ENCODE measurements at places on chromosomes 3 and 15. TPM values are rescaled to one million over a fixed set of nuclear protein-coding genes. Genes with fewer than 3 reads are reported as not detected.

The NUSAP1 gene
- polyA plus RNA-seq: 29.6 TPM

DNA sequence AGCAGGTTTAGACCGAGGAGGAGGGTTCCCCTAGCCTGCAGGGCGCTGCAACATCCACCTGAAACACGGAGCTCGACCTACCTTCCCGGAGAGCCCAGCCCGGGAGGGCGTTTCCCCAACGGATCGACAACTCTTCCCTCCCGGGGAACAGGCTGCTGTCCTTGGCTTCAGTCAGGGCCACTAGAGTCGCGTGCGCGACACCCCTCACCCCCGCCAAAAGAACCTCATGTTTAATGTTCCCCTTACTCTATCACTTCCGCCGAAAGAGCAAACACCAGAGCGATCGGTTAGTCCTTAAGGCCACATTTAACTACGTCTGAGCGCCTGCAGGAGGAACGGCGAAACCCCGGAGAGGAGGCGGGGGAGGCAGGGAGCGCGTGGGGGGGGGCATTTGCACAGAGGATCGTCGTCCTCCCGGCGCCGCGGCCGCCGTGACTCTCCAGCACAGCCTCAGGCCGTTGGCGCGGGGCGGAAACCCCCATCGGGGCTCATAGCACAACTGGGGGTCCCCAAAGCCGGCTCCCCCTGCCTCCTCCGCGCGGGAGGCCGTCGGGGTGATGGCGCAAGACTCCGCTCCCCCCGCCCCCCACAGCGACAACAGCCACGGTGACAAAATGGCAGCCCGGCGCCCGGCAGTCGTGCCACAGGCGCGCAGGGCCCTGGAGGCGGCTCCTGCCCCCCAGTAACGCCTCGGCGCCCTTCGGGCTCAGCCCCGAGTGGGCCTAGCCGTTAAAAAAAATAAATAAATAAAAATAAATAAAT, 3.2 kb downstream of the ANP32A start:
- no peak for DNase-seq

The DUOXA2 gene
- not detected for polyA plus RNA-seq

The HCLS1 gene
- polyA plus RNA-seq: 6.3 TPM

The RTP3 gene
- 0.14 TPM for polyA plus RNA-seq

- no peak for DNase-seq
These were observed 220.4 kb downstream of the ADAMTS9 start for GRCh38 chr3:64467255-64467944.

GRCh38 chr3:18351069-18351628, 74.0 kb downstream of the SATB1 start:
- no peak for DNase-seq

Measured in forelimb muscle (tissue), 1 donor.